ENCODE measurements at places on chromosomes 3 and 15.

DNA sequence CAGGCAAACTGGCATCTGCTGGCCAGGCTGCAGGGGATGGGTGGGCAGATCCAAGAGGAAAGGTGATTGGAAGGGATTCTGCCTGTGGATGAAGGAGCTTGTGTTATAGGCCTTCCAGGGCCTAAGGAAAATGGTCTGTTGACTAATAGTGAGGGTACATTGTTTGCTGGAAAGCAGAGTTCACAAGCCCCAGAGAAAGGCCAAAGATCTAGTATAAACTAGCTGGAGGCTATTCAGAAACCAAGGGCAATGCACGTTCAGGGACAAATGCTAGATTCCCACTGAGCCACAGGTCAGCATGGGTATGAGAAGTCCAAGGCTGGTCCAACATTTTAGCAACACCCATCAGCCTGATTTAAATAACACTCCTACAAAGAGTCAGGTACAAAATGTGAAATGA lies 74.7 kb downstream of the FBN1 start:
- DNase-seq: no peak

DNA sequence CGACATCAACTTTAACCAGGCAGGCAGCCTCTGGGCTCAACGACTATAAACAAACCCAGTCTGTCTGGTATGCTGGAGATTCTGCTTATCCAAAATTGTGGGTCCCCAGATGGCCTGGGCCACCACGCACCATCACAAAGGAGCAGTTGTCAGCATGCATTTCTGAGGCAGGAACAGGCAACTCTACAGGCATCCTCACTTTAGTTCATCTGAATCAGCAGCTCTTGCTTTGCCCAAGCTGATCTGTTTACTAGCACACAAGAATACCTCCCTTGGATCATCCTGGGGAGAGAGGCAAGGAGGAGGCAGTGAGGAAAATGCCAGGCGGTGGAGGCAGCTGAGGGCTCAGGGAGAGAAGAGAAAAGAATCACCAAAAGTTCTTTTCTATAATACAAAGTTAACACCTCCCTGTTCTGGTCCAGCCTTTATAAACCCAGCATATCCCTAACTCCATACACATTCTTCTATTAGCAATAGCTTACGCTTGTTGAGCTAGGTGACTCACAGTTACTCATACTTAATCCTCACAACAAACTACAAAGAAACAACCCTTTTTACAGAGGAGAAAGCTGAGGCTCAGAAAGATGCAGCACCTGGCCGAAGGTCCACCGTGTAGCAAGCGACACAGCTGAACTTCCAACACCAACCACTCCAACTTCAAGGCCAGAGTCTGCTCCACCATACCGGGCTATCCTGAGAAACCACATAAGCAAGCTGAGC lies 33.6 kb downstream of the ZDHHC3 start:
- DNase-seq: no peak

- no peak for DNase-seq
These were observed 29.2 kb downstream of the TMOD2 start for GRCh38 chr15:51780636-51781035.

DNA sequence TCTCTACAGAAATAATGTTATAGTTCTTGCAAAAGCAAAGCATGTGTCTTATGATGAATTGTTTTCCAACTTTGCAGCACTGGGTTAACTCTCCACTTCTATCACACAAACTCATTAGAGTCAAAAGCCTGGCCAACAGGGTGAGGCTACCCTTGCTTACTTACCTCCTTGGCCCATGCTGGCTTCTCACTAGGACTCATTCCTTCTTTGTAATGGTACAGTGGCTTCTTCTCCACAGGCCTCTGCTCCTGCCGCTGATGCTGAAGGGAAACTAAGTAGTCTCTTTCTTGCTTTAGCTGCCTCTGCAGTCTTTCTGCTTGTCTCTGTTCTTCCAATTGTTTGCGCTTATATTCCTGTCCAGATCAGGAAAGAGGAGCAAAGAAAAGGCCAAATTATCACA lies 111.5 kb upstream of the SLC2A2 start:
- DNase-seq: no peak

All from psoas muscle (tissue), 8 donors.